Central memory CD4-positive, alpha-beta T cell (primary cell): ENCODE measurements at places on chromosomes 7 and 10.
A peak's percentile ranks its signal among the peaks of the same experiment; 100 is the strongest.

DNA sequence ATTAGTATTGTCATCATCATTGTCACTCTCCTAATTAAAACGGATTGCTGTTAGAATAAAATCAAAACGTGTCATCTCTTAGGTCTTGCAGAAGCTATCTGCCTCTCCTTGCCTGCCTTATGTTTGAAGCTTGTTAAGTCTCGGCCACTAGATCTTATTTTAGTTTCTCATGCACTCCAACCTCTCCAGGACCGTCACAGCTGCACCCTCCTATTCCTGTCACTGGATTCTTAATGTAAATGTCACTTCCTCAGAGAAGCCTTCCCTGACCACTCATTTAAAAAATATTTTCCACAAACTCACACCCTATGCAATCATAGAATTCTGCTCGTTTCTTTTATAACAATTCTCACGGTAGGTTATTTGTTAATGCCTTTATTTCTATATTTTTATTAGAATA is 103.9 kb upstream of the DKK1 start:
- no peak for DNase-seq

- DNase-seq, result peak; percentile 6
Observed at GRCh38 chr7:130831817-130832481, 97.9 kb upstream of the KLF14 start.

- no peak for DNase-seq
Observed at GRCh38 chr7:1140476-1141104, 19.4 kb downstream of the ZFAND2A start.

DNA sequence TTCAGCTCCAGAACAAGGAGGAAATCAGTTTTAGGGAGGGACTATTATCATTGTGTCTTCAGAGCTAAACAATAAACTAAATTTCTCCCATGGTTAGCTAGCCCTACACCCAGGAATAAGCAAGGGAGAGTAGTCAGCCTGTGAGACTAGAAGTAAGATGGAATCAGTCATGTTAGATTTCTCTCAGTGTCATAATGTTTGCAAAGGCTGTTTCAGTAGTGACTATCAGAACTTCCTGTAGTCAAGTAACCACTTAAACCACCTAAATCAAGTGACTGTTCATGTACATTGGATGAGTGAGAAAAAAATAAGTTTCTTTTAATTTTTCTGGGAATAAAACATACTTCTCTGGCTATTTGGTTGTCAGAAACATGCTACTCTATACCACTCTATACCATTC is 121.6 kb downstream of the KCND2 start:
- no peak for DNase-seq

DNA sequence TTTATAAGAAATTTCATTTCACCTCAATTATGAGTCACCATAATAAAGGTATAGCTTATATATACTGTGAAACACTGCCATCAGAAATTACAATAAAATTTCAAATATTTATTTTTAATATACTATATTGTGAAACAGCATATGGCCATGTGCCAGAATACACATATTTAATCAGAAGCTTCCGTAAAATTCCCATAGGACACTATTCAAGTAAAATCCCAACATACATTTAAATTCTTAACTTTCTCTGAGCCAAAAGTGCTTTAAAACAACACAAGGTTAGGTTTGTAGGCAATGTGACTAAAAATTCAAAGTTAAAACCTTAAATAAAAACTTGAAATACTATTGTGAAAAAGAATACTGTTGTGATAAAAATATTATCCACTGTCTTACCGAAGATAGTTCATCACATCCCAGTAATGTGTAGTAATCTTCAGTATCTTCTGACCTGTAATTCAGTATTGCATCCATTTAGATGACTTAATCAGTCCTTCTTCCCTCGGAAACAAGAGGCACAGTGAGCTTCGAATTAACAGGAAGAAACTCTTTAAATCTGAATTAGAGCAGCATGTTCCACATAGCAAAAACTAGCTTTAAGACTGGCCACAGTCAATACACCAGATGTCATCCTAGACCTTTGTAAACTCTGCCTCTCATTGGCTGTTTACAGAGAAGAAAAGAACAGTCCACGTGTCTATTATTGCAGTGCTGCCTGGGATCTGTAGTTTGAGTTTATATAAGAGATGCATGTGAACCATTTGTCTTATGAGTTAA is at the start of gene DNAJC12:
Gene DNAJC12 (minus strand): TSS at position 648 of the 774 bp plus-strand sequence. CDS start 177 bp downstream, at position 471.
- DNase-seq, result no peak

- DNase-seq, result no peak
Observed at GRCh38 chr7:152868122-152869040, 108.8 kb downstream of the ACTR3B start.

GRCh38 chr7:53602817-53603418 is 567.5 kb downstream of the POM121L12 start:
- no peak for DNase-seq

DNA sequence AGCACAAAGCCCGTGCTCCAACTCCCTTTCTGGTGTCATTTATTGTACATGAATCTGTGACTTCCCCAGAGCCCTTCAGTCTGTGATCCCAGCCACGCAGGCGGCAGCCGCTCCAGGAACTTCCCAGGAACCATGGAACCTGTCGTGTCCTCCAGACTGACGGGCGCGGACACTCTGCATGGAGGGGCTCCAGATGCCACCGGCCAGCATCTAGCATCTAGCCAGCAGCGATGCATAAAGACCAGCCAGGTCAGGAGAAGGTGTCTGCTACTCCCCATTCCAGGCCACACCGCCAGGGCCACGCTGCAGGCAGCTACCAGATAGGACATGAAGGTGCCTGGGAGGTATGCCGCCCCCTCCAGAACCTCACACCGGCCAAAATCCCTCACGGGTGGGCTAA is 77.4 kb downstream of the PRKAG2 start:
- DNase-seq, result no peak

GRCh38 chr10:132347211-132347930 is 15.4 kb downstream of the LRRC27 start:
- no peak for DNase-seq

- DNase-seq, result no peak
Observed at GRCh38 chr7:109266610-109267009, 696.9 kb downstream of the DNAJB9 start.

- no peak for DNase-seq
Observed at GRCh38 chr7:75546237-75547015, 54.3 kb downstream of the SPDYE5 start.

- DNase-seq, result no peak
Observed at GRCh38 chr7:1454542-1454941, 4.7 kb downstream of the MICALL2 start.

GRCh38 chr7:157158400-157158799 is 19.7 kb downstream of the UBE3C start:
- DNase-seq, result no peak

GRCh38 chr7:43394441-43395130 is 188.3 kb upstream of the STK17A start:
- DNase-seq, result no peak

- DNase-seq, result no peak
Observed at GRCh38 chr10:94197241-94197640, 165.5 kb downstream of the NOC3L start.

DNA sequence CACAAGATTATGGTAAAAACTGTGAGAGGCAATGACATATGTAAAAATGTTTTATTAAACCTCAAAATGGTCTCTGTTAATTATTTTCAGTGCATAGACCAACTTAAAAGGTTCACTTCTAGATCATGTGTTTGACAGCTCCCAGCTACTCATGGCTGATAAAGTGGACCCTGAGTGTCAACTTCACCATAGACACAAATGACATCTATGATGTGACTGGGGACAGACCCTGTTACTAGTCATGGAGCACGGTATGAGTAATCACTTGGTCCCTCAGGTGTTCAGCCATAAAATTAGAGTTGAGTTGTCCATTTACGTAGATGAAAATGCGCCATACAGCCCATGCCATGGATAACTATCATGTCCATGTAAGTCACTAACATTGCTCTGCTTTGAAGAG is 199.8 kb downstream of the ZNF365 start:
- DNase-seq, result no peak
